ENCODE measurements at places on chromosomes 16 and 17. TPM values are rescaled to one million over a fixed set of nuclear protein-coding genes. Genes with fewer than 3 reads are reported as not detected.

PIPOX gene
- total RNA-seq = 2.0 TPM

HSD3B7 gene
- total RNA-seq = 1.5 TPM

FAM20A gene
- total RNA-seq = not detected

PPY gene
- total RNA-seq = not detected

KRTAP2-1 gene
- not detected for total RNA-seq

TMEM114 gene
- total RNA-seq = not detected

PIK3R5 gene
- 32.6 TPM for total RNA-seq

GRCh38 chr17:33927732-33928133 is 327.4 kb upstream of the CCL2 start:
- DNase-seq = no peak

DNA sequence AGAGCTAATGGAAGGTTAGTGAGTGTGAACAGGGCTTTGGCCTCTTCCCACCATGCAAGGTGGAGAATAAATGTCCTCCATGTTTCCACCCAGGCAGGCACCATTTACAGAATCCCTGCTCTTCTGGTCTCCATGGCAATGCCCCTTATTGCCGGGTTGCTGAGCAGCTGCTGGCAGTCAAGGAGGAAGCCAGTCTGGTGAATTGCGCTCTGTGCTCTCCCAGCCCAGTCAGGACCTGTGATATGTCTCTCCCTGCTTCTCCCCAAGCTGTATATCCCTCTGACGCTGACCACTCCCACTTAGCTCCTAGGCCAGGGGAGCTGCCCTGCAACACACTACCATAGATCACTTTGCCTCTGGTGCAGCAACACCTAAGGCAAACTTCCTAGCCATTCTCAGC is 402.1 kb upstream of the ERCC4 start:
- DNase-seq = no peak

- DNase-seq = no peak
These were observed 63.2 kb upstream of the TRAP1 start for GRCh38 chr16:3780570-3780969.

GRCh38 chr16:50335196-50335958 is 33.4 kb downstream of the BRD7 start:
- no peak for DNase-seq

DNA sequence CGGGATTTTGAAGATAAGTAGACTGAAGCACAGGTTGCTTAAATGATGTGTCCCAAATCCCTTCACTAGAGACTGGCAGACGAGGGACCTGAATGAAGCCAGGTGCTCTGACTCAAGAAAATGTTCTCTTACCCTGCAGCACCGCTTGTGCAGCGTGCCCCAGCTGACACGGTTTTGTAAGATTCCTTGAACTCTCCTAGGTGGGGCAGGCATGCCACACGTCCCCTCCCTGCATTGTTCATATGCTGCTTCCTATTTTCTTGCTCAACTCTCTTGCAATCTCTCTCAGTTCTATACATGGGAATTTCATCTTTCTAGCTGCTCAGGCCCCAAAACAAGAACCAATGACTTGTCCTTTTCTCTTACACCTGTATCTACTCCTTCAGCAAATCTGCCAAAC is 22.1 kb upstream of the HNF1B start:
- DNase-seq = no peak

DNA sequence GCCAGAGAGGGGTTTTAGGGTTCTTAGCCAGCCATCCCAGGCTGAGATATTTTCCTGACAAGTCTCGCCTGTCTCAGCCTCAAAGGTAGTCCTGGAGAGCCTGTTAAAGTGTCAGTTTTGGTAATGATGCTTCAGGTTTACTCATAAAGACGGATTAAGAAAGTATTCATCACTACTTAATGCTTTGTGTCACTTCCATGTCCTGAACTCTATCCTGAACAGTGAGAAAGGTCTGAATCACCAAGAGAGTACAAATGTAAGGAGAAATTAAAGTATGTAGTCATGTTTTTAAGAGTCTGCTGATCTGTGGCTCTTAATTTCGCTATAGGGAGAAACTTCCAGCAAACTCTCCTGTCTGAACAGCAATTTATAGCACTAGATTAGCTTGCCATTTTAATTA is 14.0 kb downstream of the RPGRIP1L start:
- DNase-seq = no peak

GRCh38 chr17:73336408-73337329 is 24.9 kb upstream of the CDC42EP4 start:
- DNase-seq = no peak

DNA sequence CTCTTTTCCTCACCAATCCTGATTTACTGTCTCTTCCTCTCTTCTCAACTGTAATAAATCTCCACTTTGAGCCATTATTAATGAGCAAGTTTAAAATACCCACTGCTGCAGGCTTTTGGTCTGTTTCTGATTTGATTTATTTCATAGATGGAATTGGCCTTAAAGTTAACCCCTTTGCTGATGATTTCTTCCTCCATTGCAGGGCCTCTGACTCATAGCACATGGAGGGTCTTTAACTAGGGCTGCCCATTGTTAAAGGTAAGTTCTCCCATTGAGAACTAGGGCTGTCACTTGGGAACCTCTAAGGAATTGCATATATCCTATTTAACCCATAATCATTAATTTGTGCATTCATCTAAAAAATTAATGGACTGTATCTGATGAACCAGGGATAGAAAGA is 221.2 kb downstream of the CA10 start:
- no peak for DNase-seq

DNA sequence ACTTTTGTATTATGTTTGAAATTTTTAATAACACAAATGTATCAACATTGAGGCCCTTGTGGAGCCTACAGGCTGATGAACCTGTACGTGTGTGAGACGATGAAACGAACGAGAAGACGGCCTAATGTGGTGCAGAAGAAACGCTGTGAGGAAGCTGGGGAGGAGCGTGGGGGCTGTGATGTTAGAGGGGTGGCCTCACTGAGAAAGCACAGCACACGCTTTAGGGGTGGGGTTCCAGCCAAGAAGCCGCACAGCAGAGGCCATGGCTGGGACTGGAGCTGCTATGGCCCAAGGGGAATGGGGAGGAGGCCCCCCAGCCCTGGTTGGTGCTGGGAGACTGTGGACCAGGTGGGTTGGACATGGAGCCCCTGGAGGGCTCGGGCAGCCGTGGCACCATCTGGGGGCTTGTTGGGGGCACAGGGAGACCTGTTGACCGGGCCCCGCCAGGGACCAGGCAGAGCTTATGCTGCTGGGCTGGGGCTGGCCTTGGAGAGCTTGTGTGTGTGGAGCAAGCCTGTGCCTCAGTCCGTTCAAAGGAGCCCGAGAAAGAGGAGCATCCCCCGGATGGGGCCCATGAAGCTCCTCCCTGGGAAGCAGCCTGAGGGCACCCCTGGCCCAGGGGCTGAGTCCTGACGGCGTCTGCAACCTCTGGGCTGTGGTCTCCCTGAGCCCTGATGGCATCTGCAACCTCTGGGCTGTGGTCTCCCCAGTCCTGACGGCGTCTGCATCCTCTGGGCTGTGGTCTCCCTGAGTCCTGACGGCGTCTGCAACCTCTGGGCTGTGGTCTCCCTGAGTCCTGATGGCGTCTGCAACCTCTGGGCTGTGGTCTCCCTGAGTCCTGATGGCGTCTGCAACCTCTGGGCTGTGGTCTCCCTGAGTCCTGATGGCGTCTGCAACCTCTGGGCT is 44.7 kb downstream of the METRNL start:
- DNase-seq = no peak

DNA sequence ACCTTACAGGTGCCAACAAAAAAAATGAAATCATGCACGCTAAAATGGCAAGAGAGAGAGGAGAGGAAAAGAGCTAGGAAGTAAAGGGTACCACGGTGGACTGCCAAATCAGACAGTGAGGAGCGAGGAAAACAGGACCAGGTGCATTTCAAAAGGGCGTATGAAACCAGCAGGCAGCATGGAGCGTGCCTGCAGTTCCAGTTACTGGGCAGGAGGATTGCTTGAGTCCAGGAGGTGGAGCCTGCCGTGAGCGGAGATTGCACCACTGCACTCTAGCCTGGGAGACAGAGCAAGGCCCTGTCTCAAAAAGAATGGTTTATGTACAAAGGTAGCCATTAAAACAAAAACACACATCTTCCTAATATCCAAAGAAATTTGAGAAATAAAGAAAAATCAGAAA is 16.4 kb downstream of the USP36 start:
- DNase-seq = no peak

- peak; percentile 49 for DNase-seq
These were observed 1.3 kb downstream of the GJD3 start for GRCh38 chr17:40363111-40363827.

GRCh38 chr16:83762141-83762991 is 45.4 kb upstream of the HSBP1 start:
- DNase-seq = no peak

GRCh38 chr16:29139261-29139802 is 154.5 kb downstream of the LAT start:
- no peak for DNase-seq

- DNase-seq = no peak
These were observed 43.4 kb downstream of the BMERB1 start for GRCh38 chr16:15477802-15478201.

DNA sequence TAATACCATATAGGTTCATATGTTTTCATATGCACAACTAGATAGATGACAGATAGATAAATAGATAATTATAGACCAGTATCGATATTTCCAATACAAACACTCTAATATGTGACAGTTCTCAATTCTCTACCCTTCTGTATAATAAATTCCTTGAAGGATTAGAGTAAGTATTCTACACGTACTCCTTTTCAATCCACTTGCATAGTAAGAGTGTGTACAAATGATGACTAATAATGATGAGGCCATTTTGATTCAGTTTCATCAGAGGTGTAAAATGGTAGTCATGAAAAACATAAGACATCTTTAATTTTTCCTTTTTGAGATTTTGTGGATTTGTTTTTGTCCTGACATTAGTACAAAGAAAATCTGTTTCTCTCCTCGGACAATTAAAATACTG is 188.3 kb upstream of the WSB1 start:
- no peak for DNase-seq

DNA sequence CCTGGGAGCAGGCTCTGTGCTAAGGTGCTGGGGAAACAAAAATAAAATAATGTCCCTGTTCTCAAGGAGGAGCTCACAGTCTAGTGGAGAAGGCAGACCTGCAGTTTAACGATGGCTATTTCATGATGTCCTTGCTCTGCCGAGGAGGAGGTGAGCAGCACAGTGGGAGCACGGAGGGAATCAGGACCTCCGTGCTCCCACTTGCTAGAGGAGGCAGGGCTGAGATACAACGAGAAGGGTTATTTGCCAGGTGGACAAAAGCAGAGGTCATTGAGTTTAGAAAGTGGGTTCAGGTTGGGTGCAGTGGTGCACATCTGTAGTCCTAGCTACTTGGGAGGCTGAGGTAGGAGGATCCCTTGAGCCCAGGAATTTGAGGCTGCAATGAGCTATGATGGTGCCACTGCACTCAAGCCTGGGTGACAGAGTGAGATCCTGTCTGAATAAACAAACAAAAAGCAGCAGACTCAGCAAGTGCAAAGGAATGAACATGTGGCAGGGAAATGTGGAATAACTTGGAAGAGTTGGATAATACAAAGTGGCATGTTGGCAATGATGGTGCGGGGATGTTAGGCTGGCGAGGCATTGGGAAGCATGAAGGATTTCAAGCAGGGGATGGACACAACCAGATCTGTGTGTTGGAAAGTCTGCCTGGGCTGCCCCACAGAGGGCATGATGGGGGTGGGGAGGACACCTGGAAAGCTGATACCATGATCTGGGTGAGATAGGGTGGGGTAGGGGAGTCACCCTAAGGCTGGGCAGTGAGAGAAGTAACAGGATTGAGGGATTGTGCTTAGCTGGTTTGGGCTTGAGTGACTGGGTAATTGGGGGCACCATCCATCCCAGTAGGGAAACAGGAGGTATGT is 12.8 kb upstream of the TNS4 start:
- DNase-seq = no peak

GRCh38 chr16:72818236-72818845 is 229.6 kb downstream of the ZFHX3 start:
- DNase-seq = no peak

DNA sequence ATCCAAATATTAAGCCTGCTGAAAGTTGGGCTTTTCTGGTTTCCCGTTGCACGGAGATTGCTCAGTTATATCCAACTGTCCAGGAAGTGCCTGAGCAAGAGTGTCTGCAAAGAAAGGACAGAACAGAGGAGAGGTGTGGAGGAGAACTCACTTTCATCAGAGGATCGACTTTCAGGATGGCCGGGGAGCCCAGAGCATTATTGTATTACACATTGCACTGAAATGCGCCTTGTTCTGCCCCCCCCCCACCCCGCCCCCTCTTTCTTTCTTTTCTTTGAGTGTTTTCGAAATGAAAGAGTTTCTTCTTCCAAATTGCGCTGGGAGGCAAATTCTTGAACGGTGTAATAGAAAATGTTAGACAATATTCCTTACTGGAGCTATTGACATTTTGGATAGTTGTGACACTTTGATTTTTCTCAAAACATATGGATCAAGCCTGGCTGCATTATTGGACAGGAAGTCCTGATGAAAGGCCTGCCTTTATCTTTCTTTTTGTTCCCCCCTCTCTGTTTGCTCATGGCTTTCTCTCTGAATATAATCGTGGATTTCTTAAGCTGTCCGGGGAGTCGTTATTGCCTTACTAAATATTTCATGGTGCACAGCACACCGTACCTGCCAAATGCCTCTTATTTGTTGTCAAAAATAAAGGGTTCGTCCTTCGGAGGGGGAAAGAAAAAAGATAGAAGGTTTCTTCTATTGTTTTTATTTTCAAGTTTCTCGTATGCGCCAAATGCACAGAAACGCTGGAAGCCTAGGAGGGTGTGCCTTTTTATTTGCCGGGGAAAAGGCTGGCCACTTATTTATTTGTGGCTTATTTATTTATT is 110.8 kb downstream of the IRX3 start:
- no peak for DNase-seq

DNA sequence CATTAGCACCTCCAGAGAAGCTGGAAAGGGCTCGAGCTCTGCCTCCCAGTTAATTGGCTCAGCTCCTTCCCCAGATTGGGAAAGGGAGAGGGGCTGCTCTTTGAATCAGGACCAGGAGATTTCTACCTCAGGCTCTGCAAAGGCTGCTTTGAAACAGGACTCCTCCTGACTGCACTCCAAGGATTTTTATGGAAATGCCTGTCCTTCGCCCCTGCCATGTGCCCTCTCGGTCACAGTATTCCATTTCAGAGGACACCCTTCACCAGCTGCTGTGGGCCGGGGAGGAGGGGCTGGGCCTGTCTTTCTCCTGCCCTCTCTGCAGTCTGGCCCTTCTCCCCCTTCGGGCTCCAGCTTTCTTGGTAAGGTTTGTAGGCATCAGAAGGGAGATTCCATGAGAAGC is 13.6 kb downstream of the MRM1 start:
- DNase-seq = no peak

DNA sequence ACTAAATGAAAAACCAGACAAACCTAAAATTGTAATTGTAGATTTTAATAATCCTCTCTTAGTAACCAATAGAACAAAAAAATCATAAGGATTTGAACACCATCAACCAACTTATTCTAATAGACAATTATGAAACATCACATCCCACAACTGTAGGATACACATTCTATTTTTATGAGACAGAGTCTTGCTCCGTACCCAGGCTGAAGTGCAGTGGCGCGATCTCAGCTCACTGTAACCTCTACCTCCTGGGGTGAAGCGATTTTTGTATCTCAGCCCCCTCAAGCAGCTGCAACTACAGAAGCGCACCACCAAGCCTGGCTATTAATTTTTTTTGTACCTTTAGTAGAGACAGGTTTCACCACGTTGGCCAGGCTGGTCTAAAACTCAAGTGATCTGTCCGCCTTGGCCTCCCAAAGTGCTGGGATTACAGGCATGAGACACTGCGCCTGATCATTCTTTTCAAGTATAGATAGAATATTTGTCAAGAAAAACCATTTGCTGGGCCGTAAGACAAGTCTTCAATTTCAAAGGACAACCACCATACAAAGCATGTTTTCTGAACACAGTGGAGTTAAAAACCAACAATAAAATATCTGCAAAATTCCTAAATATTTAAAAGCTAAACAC is 49.8 kb downstream of the CREBBP start:
- no peak for DNase-seq

GRCh38 chr17:10126276-10126615 is 72.2 kb downstream of the GAS7 start:
- no peak for DNase-seq

Data from activated naive CD8-positive, alpha-beta T cell treated with anti-CD3 and anti-CD28 coated beads for 36 hours (primary cell).